Activated CD4-positive, alpha-beta T cell treated with anti-CD3 and anti-CD28 coated beads for 4 hours (primary cell): ENCODE measurements at places on chromosomes 3 and 15.

DNA sequence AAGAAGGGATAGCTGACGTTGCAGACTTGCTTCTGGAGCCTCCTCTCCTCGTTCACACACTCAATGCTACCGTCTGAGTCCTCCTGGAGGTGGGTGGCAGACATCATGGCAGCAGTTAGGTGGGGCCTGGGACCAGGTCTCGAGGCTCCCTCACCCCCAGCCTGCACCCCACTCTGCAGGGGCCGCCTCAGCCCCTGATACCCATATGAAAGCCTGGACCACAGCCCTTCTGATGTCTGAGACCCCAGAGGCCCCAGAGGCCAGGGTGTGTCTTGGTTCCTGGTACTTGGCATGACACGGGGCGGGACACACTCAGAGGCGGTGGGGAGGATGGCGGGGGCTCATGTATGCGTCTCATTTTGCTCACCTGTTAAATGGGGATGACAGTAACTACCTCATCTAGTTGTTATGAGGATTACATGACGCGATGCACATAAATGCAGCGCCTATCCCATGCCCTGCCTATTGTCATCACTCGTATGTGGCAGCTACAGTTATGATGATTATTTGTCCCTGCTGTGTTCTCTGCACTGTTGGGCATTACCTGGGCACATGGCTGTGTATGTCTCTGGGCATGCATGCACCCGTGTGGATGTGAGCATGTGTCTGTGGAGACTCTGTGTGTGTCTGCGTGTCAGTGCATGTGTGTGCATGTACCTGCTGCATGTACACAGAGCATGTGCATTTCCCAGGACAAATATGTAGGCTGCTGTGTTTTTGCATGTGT is 39.9 kb downstream of the FEM1B start:
- DNase-seq, result no peak

DNA sequence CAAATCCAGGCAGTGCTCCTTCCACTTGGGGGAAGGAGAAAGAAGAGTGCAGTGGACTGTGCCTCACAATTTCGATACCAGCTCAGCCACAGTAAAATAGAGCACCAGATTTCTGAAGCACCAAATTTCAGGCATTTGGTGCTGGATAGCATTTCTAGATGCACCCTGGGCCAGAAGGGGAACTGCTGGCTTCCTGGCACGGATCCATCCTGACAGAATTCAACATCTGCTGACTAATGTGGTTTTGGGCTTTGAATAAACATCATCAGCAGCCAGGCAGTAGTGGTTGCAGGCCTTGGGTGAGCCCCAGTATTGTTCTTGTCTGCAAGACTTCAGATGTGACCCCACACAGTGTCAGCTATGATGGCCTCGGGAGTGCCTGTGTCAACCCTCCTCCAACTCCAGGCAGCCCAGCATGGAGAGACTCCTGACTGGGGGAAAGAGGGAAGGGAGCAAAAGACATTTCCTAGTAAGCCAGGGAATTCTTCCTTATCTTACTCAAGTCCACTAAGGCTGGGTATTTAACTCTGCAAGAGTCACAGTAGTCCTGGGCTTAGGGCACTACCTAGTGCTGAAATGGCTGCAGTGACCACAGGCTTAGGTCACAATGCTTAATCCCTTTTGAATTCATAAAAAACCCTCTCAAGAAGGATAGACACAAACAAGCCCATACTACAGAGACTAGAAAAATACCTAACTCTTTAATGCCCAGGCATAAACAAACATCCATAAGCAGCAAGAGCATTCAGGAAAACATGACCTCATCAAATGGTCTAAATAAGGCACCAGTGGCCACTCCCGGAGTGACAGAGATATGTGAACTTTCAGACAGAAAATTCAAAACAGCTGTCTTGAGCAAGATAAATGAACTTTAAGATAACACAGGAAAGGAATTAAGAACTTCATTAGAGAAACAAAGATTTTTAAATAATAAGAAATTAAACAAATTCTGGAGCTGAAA is 74.7 kb downstream of the SPATA16 start:
- no peak for DNase-seq

DNA sequence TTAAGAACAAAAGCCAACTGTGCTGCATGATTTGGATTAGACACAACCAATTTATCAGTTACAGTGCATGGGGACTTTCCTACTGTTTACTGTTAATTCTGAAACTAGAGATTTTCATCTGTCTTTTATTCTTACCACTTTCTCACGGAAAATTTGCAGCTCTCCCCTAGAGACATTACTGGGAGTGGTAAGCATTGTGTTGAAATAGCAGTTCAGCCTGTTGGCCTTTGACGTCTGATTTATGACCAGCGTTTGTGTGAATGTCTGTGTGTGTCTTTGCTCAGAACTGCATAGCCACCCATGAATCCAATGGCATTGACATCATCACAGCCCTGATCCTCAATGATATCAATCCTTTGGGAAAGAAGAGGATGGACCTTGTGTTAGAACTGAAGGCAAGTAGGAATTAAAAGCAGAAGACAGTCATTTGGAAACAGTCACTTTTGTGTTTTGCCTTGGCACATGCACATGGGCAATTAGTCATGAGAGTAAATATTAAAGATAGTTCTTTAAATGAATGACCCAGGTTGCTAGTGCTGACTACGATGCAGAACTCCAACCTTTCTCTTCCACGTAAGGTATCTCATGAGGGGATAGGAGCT is 202.2 kb upstream of the BHLHE40 start:
- no peak for DNase-seq

DNA sequence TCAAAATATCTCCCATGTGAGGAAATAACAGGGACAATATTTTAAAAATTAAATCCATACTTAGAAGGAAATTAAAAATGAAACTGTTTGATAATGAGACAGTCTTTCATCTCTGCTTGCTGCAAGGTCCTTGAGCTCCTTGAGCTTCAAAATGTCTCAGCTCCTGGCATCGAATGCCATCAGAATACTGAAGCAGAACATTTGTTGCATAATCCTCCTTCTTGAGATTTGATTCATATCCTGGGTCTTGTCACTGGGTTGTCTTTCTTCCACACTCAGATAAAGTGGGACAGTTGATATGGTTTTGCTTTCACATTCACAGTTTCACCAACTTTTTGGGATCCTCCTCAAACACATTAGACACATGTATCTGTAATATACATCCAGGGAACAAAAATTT is 27.8 kb downstream of the COL8A1 start:
- DNase-seq, result no peak

DNA sequence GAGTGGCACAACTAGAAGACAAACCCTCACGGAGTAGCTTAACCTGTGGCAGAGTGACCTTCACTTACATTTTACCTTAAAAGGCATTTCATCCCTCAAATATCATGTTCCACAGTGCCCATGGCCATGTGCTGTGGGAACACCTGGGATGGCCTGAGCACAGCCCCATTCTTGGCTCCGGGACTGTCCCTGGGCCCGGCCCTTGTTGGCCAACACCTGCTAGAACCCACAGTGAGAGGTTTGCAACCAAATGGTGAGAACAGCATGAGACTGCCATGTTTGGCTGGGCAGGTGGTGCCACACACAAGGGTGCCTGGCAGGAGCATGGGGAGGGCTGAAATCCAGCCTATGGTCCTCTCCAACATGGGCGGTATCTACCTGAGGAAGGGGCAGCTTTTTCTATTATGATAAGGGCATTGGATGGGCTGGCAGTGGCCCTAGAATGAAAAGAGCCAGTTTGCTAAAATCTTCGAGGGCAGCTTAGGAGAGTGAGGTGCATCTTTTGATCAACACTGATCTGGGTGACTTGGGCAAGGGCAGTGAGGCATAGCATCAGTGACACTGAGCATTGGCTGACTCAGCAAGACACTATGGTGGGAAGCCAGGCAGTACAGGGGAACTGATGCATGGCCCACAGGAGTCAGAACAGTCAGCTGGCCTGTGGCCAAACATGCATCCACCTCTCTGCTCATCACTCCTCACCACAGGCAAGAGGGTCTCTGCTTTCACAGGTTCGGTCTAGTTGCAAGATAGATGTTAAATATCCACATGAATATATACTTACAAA is 53.9 kb downstream of the SYNM start:
- DNase-seq, result no peak

DNA sequence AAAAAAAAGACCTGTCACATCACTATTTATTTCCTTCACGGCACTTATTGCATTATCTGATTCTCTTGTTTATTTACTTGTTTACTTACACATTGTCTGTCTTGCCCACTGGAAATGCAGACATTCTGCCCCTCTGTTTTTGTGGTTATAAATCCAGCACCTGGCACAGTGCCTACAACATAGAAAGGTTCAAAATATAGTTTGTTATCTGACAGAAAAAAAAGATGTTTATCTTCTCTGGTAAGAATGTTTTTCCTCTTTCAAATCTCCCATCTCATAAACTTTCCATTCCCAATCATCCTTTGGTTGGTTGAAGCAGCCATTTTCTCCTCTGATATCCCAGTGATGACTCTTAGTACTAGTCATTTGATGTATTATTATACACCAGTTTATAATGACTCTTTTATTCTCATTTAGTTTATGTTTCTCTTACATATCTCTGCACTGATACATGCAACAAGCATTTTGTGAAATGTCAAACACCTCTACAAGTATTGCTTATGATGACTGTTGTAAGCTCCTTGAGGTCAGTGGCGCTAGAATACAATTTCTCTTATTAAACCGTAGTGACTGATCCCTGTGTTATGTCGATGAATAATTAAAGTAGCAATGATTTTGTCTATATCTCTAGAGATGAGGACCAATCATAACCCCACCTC is 398.4 kb upstream of the TBL1XR1 start:
- DNase-seq, result no peak

DNA sequence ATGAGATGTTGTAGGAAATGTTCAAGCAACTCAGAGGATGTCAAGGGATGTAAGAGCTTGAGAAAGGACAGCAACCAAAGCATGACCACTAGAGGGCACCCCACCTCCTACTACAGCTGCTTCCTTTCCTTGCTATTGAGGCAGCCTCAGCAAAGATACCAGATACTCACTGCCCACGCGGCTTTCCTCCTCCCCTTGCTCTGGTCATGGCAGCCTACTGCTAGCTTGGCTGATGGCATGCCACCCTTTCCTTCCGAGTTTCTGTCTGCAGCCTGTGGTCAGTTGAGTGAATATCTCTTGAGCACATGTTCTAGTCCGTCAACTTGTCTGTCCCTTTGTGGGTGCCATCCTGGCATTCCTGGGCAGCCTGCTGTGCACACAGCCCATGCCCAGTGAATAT is 4.4 kb upstream of the CXCR6 start:
- DNase-seq, result peak; percentile 86

GRCh38 chr15:79451361-79451999 is 19.3 kb downstream of the MINAR1 start:
- no peak for DNase-seq

DNA sequence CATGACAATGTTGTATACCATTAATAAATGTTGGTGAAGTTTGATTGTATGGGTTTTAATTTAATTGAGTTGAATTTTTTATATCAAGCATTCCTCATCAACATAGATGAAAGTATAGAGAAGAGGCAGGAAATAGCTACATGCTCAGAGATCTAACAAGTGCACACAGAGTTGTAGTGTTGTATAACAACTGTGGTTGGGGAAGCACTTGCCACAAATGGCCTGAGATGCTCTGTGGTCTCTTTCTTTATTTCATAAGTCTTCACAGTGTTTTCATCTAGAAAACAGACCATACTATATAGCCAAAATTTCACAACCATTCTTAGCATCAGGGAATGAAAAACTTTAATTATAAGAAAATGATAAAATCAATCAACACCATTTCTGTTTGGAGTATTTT is 682.6 kb upstream of the NECTIN3 start:
- DNase-seq, result no peak

GRCh38 chr15:37134699-37135131 is 34.4 kb upstream of the MEIS2 start:
- DNase-seq, result no peak

DNA sequence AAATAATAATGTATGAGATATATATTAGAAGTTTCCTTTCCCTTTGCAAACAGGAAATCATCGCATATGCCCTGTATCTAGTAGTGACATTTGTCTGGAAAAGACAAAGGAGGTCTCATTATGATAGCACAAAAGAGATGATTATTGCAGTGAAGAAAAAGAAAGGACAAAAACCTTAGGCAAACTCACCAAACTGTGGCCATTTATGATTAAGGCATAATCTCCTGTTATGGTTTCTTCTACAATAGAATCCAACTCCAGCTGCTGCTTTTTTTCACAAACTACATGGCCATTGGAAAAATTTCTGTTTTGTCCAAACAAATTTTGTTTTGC is 218.2 kb downstream of the ATP8B4 start:
- DNase-seq, result no peak

DNA sequence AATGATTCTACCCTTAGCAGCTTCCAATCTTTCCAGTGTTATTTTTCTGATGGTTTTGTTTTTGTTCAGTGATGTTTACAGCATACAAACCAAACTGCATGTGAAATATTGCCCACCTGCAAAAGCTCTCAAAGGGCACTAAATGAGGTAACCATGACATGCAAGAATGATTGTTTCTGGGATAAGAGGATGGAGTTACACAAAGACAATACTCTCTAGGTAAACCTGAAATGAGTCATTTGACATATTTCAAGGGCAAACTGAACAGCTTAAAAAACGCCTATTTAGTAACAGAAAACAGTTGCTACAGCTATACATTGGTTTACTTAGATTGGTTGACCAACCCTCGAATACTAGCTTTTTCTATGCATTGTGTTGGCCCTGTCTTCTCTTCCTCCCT is 481.7 kb downstream of the ZPLD1 start:
- no peak for DNase-seq

GRCh38 chr3:16136055-16136454 is 38.4 kb upstream of the GALNT15 start:
- no peak for DNase-seq

DNA sequence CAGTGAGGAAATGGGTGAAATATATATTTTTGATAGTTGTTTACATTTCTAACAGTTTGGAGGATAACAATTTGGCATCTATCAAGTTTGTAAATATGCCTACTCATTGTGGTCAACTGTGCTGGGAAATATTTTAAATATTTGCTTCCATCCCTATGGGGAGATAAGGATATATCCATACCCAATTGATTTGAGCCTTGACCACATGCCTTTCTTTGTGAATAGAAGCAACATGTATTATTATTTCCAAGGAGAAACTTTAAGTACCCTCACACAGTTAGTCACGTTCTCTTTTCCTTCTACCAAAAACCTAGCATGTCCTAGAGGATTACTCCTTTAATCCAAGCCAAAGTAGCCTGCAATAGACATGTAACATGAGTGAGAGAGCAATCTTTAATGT is 245.4 kb upstream of the CBLB start:
- DNase-seq, result no peak
